ENCODE measurements at places on chromosomes 16 and 17.

DNA sequence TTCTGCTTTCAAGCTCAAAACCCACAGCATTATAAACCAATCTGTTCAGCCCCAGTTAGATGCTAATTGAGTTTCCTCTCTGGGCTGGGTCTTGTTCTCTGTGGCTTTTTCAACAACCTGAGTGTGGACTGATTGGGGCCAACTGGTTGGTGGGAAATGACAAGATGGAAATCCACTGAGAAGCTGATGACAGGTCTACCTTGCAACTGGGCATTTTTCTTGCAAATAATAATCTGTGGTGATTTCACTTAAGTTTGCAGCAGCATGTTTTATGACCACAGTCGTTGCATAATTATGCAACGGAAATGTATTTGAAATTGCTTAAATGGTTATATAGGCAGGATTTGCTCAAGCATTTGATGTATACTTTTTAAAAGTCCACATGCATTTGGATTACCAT, 69.9 kb downstream of the AKAP1 start:
- DNase-seq: no peak

DNA sequence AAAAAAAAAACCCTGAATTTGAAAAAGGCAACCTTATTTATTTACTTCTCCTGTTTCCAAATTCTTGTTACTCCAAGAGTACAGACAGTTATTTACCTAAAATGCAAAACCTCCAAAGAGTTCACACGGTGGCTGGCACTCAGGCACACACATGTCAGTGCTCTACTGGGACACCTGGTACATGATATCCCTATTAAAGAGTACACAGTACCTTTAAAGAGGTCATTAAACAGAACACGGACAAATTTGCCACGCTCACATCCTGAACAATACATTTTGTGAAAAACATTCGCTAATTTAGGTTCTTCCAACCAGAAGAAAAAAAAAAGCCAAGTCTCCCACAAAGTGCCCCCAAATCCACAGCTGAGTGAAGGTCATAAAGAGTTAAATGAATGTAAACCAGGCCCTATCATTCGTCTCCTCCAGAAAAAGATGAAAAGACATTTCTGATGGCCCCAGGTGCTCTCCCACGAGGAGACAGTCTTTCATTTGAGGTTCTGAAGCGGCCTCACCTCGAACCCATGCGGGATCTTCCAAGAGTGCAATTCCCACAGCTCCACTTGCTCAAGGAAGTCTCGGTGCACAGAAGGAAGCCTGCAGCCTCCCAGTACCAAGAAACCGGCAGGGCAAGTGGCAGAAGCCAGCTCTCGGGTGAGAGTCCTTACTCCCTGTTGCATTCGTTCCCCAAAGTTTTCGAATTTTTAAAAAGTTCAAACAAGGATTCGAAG, 993 bp downstream of the ERN1 start:
- DNase-seq: no peak

DNA sequence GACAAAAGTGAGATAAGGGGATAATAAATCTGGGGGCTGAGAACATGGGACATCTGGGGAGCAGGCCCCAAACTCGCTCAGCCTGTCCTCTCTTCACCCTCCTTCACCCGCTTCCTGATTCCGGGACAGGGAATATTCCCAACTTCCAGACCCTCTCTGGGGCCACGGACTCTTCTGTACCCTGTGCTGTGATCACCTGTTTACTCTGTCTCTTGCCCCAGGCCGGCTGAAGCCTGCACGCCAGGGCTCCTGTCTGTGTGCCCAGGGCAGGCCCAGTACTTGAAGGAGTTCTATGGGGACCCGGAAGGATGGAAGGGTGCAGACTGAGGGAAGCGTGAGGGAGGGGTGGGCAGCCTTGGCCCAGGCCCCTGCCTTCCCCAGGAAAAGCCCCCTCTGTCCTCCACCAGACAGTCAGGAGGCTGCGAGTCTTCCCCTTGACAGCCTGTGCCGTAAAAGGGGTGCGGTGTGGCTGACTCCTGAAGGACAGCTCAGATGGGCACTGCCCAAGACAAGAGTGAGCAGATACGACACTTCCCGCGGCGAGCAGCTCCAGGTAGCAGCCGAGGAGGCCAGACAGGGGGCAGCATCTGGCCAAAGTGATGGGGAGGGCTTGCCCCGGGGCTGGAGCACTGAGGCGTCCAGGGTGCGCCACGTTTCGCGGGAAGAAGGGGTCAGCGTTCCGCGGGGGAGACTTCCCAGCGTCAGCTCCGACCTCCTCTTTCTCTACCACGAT, 1.0 kb upstream of the CCNF start:
- no peak for DNase-seq

- no peak for DNase-seq
Observed at GRCh38 chr16:10322723-10323527, 62.9 kb upstream of the ATF7IP2 start.

DNA sequence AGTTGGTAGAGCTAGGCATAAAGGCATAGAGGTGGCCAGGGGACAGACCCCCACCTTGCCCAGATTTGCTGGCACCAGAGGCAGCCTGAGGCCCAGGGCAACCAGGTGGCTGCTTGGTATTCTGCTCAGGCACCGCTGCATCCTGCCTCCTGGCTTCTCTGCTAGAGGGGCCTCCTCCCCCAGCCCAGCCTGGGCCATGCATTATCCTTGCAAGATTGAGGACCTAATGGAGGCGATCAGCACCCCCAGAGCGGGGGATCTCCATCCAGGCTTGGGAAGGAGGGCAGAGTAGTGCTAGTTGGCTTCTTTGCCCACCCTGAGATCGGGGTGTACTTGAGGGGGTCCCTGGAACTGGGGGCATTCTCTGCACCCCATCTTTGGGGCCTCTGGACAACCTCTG, 23.8 kb downstream of the CDK5RAP3 start:
- DNase-seq: no peak

GRCh38 chr17:51014129-51014528, 106.5 kb downstream of the SPAG9 start:
- DNase-seq: no peak

Data from skeletal muscle cell (primary cell).